ENCODE measurements at places on chromosomes 2 and 18.

DNA sequence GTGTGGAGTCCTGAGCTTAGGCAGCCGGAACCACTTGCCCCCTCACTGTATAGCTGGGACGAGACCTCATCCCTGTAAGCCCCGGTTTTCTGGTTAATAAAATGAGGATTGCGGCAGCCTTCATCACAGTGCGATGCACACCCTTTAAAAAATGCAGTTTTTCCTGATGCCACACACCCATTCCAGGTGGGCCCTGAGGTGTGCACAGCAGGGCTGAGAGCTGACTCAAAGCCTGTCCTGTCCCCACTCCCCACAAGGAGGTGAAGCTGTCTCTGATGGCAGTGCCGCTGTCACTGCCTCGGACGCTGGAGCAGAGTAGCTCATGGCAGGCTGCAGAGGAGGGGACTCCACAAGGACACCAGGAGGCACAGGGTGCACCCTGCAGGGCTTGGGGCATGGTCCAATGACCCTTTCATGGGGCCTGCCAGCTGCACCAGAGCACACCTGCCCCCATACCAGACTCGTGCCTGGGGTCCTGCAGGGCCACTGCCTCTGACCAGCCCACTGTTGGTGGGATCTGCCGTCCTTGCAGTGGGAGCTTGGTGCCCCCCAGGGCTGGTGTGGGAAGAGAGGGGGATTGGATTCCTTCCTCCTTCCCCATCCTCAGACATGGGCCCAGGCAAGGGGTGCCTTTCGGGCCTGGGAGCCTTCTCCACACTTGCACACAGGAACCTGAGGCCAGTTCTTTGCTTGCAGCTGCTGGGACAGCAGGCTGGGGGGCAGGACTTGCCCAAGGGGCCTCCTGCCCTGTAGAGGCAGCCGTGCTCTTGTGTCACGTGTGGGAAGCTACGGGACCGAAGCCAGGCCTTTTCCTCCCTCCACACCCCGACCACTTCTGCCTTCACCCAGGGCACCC, 22.8 kb downstream of the GPC1 start:
- no peak for DNase-seq

GRCh38 chr2:187542123-187542522, 12.1 kb downstream of the TFPI start:
- no peak for DNase-seq

DNA sequence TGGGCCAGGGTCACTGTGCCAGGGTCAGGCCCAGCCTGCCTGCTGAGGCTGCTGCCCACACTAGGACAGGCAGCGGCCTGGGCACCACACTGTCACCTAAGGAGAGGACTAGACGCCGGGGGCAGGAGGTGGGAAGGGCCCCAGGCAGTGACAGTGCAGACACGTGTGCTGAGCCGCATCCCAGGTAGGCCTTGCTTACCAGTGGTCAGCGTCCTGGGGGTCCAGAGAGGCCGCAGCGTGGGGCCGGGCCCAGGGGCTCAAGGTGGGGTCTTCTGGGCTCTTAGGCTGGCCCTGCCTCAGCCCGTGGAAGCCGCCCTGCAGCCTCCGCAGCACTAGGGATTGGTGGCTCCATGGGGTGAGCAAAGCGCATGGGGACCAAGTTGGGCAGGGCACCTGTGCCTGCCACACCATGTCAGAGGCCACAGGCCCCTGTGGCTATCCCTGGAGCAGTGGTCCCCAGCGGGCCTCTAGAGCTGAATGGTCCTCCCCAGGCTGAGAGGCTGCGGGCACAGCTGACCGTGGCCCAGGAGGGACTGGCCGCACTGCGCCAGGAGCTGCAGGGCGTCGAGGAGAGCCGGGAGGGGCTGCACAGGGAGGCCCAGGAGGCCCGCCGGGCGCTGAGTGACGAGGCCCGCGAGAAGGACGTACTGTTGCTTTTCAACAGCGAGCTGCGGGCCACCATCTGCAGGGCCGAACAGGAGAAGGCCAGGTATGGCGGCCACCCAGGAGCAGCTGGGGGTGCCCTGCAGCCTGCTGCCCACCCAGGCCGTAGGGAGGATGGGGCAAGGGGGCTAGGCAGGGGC, 35.2 kb upstream of the SNED1 start:
- no peak for DNase-seq

DNA sequence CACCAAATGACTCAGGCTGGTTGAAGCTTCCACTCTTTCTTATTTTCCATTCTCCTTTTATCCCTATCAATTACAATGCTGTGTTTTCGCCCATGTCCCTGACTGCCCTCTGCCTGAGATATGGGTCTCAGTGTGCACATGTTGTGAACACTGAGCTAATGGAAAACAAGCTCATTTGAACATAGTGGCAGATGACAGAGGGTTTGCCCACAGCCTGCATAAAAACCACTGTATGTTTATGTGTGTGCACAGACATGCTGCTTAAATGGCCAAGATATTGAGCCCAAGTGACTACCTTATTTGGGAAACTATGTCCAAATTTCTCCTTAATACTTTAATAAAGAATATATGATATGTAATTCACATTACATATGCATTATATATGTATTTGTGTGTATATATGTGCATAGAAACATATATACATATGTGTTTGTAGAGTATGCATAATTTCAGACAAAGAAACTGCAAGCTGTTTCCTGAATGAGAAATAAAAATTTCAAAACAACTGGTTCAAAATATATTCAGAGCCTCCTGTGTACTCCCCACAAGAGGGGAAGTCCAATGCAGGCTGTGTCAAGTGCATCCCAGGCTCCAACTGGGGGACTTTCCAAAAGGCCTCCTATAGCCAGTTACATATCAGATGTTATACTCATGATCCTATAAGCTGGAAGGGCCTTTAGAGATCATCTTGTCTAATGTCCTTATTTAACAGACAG, 92.7 kb upstream of the CD302 start:
- no peak for DNase-seq

DNA sequence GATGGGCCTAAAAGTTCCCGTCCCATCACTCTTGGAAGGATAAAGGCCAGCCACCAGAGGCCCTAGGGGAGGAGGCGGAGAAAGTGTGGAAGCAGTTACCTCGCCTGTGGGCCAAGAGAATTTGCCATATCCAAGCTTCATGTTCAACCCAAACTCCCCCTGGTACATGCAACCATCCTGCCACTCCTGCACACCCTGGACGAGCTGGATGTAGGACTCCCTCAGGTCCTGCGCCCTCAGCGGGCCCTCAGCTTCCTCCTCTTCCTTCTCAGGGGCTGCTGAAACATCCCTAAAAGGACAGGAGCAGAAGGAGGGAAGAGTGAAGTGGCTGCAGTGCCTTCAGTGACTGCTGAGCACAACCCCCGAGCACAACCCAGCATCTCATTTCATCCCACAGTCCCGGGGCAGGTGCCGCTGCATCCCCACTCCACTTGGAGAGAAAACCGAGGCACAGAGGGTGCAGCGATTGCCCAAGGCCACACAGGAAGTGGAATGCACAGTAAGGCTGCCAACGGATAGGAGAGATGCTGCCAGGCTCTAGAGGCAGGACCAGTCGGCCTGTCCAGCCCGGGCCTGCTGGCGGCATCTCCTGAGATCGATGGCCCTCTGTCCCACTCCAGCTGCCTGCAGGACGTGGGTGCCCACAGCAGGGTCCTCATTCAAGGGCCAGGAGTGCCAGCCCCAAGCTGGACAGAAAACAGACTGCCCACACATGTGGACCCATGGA, 2.9 kb downstream of the ANKMY1 start:
- no peak for DNase-seq

- peak; percentile 34 for DNase-seq
These were observed 31.3 kb upstream of the SSB start for GRCh38 chr2:169767243-169767888.

Data from kidney glomerular epithelial cell (primary cell).